ENCODE measurements at places on chromosomes 6 and 20.

DNA sequence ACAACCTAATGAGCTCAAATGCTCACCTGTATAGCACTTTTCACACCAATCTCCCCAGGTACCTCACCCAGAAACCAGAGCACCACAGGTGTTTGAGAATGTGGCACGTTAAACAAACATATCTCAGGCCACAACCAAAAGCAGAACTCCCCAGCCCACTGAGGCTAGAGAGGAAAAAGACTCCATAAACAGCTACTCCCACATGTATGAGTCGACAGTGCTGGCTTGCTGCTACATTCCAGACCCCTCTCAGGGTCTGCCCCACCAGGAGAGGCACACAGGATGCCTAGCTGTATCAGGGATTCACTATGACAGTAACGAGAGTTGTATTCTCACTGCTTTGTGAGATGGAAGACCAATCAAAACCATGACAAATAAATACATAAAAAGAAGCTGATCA, 242.6 kb upstream of the ARID1B start:
- no peak for DNase-seq

GRCh38 chr20:18412221-18412901, 54.5 kb downstream of the DZANK1 start:
- no peak for DNase-seq

DNA sequence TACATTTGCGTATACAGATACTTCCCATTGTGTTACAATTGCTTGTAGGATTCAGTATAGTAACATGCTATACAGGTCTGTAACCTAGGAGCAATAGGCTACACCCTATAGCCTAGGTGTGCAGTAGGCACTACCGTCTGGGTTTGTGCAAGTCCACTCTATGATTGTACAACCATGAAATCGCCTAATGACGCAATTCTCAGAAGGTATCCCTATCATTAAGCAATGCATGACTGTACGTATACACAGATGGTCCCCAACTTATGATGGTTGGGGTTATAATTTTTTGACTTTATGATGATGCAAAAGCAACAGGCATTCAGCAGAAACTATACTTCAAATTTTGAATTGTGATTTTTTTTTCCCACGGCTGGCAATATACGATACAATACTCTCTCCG, 458.2 kb upstream of the NOX3 start:
- no peak for DNase-seq

DNA sequence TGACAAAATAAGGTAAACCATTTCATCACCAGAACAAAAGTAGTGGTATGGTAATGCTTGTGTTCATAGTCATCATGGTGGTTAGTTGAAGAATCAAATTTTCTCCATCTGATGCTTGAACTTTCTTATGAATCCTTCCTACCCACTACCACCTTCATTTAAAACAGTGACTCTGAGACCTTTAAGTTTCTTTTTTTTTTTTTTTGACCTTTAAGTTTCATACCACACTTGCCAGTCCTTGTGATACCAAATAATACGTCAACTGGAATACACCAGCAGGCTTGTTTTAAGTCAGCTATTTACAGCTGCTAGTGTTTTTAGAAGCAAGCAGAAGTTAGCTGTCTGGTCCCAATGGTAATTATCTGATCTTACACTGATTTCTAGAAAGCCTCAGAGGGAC, 413.4 kb upstream of the SOX4 start:
- DNase-seq: no peak

DNA sequence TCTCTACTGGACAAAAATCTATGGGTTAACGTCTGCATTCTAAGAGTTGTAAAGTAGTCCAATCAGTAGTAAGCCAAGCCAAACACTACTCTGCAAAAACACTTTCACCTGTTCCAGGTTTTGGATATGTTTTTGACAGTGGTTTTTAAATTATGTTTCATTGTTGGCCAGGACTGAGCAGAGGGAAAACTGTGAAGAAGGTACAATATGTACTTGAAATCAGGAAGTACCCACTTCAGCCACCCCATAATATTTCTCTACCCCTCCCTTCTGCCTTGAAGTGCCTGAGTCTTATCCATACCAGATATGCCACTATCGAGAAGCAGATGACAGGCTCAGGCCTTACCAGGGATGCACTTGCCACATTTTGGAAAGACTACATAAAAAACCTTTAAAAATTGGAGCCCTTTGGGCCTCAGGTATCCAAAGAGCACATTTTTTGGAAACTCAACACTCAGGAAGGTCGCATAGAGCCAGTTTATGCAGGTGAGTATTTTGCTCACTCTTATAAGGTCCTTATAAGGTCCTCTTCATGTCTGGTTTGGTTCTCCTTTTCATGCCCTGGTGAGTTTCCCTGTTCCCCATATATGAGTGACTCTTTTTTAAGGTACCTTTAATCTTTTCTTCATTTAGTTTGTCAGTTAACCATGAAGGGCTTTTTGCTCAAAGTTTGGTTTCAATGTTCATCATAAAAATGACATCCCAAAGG, 859.3 kb upstream of the FLRT3 start:
- no peak for DNase-seq

DNA sequence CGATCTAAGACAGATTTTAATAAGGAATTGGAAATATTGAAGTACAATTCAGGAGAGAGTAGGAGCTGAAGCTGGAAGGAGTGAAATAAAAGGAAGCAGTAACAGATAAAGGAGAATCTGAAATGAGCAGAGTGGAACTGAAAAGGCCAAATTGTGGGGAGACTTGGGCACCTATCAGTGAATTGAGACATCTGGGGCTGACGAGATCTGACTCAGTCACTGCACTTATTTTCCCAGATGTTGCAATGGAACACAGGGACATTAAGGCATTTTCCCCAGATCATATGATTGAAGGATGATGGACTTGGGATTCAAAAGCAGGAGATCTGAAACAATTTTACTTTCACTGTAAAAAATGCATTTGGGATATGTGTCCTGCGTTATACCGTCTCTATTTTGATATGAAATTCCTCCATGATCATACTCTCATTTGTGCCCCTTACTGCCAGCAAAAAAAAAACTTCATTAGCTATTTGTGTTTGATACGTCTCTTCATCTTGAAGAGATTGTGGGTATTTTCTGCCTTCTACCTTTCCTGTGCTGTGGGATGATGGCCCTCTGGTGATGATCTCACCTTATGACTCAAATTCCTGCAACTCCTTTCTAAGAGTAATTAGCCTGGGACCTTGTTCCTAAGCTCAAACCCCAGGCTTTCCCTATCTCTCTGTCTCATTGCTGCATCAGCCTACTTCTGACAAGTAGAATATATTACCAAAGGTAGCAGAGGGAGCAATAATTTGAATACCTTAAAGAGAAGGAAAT, 278.5 kb upstream of the MAN1A1 start:
- DNase-seq: no peak

DNA sequence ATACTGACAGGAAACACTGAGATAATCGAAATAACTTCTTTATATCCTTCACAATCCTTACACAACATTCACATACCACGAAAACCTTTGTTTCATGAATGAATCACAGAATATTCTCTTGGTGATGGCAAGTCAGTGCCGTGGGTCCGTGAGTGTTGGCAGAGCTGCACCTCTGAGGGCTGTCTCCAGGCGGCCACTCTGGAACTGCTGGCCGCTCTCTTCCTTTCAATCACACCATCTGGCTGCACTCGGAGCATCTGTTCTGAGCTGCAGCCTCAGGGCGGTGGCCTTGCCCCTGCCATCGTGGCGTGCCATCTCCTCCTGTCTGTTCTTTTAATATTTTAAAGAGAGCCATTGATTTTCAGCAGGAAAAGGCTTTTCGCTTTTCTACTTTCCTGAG, 129.4 kb upstream of the AFDN start:
- no peak for DNase-seq

DNA sequence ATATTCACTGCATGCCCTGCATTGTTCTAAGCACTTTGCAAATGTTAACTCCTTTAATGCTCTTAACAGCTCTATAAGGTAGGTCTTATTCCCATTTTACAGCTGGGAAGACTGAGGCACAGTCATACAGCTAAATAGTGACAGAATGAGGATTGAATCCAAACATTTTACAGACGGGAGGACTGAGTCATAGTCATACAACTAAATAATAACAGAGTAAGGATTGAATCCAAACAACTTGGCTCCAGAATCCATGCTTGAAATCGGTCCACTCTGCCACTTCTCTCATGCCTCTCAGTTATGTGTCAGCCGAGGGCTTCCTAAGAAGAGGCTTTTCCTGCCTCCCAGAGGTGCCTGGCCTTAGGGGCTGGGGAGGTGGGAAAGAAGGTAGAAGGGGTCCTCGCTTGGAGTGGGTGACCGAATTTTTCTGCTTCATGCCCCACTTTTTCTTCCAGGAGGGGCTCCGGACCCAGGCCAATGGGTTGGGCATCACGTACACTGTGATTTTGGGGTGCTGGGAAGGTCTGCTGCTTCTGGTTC, 137.4 kb upstream of the RNF24 start:
- no peak for DNase-seq

- DNase-seq: no peak
Measured at GRCh38 chr6:30364591-30364990, 19.6 kb downstream of the RPP21 start.

- DNase-seq: no peak
Measured at GRCh38 chr6:43790031-43790430, 20.0 kb downstream of the VEGFA start.

GRCh38 chr6:111862314-111862713, 10.9 kb downstream of the FYN start:
- no peak for DNase-seq

- DNase-seq: no peak
Measured at GRCh38 chr6:111925296-111925695, 52.0 kb upstream of the FYN start.

GRCh38 chr6:7193122-7193521, 85.4 kb downstream of the RREB1 start:
- DNase-seq: no peak

GRCh38 chr6:19024737-19025136, 637.6 kb downstream of the RNF144B start:
- no peak for DNase-seq

- DNase-seq: no peak
Measured at GRCh38 chr20:51752343-51752951, 15.7 kb downstream of the ATP9A start.

- no peak for DNase-seq
Measured at GRCh38 chr20:15976047-15976736, 597.1 kb downstream of the KIF16B start.

- DNase-seq: no peak
Measured at GRCh38 chr6:109255946-109256640, 126.2 kb downstream of the CD164 start.

DNA sequence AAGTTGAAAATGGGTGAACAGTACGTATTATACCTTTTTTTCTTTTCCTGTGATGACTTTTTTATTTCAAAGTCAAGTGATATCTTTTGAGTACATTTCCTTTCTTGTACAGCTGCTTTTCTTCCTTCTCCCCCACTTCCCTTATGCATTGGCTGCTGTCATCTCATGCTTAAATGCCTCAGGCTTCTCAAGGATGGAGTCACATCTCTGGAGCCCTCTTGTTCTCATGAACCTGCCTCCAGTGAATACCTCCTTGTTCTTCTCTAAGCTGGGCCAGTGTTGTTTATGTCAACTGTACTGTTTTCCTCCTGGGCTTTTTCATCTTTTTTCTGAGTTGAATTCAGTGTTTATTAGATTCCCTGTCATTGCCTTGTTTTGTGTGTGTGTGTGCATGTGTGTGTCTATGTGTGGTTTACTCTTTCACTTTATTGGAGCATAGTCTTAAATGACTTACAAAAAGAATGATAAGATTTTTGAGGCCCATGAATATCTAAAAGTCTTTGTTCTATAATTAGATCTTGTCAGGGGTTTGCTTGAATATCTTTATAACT, 23.6 kb downstream of the STXBP5 start:
- no peak for DNase-seq
